ENCODE measurements at places on chromosomes 3 and 15.

- no peak for DNase-seq
Measured at GRCh38 chr3:82416830-82417229, 655.4 kb upstream of the GBE1 start.

DNA sequence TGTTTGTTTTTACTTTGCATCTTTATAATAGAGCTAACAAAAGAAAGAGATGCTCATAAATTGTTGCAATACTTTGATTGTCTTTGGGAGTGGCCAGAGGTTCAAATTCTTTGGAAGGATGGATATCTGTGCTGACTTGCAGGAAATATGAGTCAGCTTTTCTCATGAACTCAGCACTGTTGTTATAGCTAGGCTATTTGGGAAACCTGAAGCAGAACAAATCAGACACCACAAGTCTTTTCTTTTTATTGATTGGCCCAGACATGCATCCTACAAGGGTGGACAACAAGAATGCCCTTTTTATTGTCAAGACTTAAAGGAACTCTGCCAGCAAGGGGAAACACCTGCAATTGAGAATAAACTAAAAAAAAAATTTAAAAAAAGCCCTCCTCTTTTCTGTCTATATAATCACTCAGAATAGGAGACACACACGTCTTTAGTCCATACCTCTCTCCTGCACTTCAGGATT, 4.6 kb upstream of the DENND4A start:
- DNase-seq = no peak

GRCh38 chr15:33985287-33985686, 17.0 kb downstream of the CHRM5 start:
- DNase-seq = no peak

GRCh38 chr15:98842973-98843285, 164.7 kb downstream of the PGPEP1L start:
- DNase-seq = no peak

- no peak for DNase-seq
Measured at GRCh38 chr3:84980011-84980410, 21.2 kb downstream of the CADM2 start.

DNA sequence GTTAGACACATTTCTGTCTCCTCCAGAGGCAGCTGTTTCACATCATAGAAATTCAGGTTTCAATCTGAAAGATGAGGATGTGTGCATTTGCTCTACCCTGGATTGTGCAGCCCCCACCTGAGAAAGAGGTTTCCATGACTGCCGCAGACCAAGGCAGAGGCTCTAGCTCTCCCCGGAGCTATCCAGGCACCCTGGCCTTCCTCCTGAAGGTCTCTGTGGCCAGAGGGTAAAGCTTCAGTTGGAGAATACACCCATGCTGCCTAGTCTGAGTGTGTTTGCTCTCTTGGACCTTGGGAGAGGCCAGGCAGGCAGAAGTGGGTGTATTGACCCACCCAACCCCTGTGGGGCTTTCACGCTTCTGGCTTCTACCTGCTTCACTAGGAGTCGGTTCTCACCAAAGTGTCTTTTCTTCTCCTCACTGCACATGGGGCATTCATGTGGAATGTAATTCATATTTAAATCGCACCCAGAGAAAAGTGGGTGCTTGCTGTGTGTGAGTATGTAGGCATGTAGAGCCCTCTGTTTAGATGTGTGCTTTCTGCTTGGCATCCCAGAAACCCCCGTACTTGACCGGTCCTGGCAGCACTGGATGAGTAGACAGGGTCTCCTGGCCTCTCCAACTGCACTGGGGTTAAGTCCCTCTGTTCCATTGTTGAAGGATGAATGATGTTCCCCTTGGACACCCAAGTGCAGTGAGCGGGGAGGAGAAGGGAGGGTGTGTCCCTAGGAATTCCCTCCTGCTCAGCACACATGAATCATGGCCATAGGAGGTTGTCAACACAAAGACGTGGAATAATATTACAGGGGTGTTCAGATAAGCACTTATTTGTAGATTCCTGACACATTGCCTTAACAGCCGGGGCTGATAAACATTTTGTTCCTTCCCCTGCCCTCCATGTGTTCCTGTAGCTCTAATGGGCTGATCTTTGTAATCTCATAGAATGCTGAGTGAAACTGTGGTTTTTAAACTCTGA, 20.3 kb upstream of the RAB6B start:
- no peak for DNase-seq

DNA sequence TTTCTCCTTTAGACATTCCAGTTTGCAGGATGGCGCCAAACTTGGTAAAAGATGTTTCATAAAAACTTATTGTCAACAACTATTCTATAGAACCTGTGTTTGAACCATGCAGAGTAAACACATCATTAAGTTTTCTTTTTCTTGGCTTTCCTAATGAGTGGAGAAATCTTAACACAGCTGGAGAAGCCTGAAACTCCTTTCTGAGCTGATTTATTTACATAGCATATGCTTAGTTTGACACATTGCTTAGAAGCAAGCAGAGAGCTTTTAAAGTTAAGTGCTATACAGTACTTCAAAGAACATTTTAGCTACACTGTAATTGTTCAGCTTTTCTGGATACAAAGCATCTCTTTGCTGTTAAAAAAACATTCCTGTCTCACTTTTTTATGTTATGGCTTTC, 61.0 kb upstream of the PAQR5 start:
- no peak for DNase-seq

- DNase-seq = no peak
Measured at GRCh38 chr3:145704020-145704419, 457.0 kb downstream of the PLOD2 start.

DNA sequence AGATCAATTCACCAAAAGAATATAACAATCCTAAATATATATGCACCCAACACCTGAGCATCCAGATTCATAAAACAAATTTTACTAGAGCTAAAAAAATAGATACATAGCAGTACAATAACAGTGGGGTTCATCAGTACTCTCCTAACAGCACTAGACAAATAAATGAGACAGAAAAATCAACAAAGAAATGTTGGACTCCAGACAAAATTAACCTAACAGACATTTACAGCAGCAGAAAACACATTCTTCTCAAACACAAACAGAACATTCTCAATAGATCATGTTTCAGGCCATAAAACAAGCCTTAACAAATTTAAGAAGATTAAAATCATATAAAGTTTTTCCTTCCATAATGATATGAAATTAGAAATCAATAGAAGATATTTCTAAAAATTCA, 124.8 kb upstream of the NECTIN3 start:
- DNase-seq = no peak

DNA sequence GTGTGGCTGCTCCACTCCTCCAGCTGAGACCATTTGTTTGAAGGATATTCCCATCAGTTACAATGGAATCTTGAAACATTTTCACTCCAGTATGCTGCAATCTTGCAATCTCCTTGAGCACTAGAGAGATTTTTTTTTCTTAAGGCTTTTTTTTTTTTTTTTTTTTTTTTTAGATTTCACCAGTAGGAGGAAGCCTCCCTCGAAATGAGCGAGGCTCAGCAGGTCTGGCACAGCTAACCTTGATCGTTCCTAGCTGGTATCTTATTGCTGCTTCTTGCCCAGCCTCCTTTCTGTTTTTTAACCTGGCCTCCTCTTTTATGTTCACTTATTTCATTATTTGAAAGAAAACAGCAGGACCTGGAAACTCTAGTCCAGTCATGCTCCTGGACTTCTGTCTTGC, 48.1 kb downstream of the RAP2B start:
- DNase-seq = no peak

GRCh38 chr3:69321301-69322157, 64.4 kb downstream of the FRMD4B start:
- DNase-seq = no peak

GRCh38 chr3:151563305-151563704, 102.4 kb upstream of the IGSF10 start:
- no peak for DNase-seq
